ENCODE measurements at places on chromosomes 11 and 22.

DNA sequence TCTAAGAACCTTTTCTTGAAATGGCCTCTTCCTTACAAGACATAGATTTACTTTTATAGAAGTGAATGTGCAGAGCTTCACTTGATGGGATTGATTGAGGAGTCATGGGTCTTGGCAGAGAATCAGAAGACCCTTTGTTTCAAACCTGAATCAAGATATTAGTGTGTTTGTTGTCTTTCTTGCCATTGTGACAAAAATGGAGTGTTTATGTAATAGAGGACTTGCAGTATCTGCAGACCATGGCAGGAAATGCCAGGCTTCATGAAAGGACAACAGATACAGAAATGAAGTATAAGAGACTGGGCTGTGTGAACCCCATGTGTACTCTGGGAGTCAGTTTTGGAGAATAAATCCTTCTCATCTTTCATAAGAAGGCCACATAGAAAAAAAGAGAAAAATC, 72.9 kb upstream of the HORMAD2 start:
- no peak for DNase-seq

- DNase-seq: peak; percentile 86
Observed at GRCh38 chr11:61541598-61541997, 33.0 kb downstream of the LRRC10B start.

GRCh38 chr11:131653260-131653659, 282.8 kb downstream of the NTM start:
- DNase-seq: no peak

DNA sequence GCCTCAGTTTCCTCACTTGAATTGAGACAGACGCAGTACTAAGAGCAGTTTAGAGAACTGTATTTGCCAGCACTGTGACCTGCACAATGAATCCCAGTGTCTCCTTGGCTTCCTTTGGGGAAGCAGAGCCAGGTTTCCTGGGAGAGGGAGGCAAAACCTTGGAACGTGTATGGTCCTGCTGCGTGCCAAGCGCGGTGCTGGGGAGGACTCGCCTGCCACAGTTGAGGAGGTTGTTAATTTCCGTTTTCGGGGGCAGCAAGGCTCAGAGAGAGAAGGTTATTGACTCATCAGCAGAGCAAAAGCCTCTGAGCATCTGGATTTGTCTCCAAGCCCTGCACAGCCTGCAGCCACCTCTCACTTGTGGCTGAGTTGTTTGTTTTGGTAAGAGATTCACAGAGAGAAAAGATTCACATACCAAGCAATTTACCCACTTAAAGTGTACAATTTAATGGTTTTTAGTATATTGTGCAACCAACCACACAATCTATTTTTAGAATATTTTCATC, 10.8 kb downstream of the SYT12 start:
- peak; percentile 53 for DNase-seq

- no peak for DNase-seq
Observed at GRCh38 chr11:73366265-73366610, 10.0 kb upstream of the RELT start.

DNA sequence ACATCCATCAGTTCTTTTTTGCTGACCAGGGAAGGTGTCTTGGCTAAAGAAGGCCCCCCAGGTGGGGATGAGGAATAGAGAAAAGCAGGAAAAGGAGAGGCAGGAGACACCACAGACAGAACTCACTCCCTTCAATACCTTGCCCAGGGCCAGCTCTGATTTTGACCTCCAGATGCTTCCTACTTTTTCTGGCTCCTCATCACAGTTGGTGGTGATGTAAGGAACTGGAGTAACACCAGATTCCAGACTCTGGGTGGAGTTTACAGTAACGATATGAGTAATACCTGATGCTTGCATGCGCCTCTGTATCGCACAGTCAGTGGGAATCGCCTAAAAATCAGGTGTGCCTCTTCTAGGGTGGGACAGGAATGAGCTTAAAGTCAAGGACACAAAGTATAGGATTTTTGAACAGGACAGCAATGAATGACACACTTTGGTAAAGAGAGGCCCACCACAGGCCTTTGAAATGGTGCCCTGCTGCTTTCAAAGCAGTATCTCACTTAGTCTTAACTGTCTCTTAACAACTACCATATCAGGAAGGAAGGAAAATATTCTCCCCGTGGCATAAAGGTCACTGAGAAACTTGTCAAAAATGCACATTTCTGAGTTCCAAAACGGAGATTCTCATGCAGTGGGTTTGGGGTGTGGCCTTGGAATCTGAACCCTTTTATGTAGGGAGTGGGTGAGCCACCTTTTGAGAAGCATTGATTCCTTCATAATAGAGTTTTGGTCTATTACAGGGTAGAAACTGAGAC, 140.8 kb downstream of the SNX19 start:
- no peak for DNase-seq

DNA sequence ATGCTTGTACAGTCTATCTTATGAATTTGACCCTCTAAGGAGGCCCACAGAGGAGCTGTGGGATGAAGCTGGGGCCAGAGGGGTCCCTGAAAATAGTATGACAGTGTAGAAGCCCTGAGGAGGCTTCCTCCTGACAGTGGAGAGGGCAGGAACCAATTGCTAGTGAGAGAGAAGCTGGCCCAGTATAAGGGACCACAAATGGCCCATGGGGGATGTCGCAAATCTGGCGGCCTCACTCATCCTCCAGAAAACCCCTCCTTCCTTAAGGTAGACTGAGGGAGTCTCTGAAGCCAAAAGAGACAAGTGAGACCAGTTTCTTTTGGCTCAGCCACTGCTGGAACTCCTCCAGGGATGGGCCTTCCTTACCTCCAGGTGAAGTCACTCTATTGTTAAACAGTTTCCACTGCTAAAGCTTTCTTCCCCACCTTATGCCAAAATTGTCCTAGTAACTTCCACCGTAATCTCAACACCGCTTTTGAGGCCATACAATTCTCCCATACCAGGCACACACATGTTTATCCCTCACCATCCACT, 17.8 kb upstream of the CASTOR1 start:
- no peak for DNase-seq
